NCI-H446 (cell line): ENCODE measurements at places on chromosomes 12 and 14.

DNA sequence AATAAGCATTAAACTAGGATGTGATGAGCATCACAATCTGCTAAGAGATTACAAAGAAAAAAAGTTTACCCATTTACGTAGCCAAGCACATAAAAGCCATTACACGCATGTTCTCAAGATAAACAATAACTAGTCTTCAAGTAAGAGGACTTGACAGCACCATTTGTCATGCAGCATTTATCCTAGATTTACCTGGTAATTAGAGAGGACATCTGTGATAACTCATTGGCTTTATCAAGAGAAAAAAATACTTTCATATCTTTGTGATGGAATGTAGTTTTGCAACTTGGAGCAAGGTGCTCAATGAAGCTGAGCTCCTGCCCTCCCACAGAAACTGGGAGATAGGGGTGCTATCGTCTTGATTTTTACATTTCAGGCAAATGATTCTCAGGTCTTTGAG lies 1023.7 kb downstream of the FSCB start:
- DNase-seq, result no peak

DNA sequence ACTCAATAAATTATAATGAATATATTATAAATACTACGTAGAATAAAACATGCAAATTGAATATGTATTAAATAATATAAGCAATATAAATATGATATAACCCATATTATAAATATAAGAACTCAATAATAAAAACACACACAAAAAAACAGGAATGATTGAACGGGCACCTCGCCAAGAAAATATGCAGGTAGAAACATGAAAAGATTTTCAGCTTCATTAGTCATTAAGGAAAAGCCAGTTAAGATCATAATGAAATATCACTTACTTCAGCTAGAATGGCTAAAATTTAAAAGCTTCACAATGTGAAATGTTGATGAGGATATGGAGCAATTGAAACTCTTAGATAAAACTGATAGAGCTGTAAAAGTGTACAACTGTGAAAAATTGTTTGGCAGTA lies 17.8 kb upstream of the SEL1L start:
- DNase-seq, result no peak

DNA sequence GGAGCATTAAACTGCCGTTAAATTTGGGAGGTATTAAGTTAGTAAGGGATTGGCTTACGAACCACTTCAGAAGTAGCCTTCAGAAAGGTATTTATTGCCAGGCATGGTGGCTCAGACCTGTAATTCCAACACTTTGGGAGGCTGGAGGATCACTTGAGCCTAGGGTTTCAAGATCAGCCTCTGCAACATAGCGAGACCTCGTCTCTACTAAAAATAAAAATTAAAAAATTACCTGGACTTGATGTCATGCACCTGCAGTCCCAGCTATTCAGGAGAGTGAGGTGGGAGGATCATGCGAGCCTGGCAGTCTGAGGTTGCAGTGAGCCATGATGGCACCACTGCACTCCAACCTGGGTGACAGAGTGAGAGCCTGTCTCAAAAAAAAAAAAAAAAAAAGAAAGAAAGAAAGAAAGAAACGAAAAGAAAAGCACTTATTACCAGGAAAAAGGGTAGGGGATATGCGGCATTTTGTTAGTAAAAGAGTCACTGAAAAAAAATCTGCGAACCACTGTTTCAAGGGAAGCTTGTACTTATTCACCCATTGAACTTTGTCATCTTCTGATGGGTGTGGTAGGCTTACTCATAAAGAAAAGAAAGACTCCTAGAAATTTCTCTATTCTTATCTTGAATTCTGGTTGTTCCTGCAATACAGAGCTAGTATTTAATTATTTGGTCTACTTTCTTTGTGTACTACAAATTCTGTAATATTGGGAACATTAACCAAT lies 33.6 kb upstream of the PLEKHA5 start:
- DNase-seq, result no peak

GRCh38 chr14:100735271-100735670 lies 8.6 kb downstream of the DLK1 start:
- DNase-seq, result no peak

GRCh38 chr12:53652366-53652765 lies 23.5 kb downstream of the ATP5MC2 start:
- DNase-seq, result no peak

DNA sequence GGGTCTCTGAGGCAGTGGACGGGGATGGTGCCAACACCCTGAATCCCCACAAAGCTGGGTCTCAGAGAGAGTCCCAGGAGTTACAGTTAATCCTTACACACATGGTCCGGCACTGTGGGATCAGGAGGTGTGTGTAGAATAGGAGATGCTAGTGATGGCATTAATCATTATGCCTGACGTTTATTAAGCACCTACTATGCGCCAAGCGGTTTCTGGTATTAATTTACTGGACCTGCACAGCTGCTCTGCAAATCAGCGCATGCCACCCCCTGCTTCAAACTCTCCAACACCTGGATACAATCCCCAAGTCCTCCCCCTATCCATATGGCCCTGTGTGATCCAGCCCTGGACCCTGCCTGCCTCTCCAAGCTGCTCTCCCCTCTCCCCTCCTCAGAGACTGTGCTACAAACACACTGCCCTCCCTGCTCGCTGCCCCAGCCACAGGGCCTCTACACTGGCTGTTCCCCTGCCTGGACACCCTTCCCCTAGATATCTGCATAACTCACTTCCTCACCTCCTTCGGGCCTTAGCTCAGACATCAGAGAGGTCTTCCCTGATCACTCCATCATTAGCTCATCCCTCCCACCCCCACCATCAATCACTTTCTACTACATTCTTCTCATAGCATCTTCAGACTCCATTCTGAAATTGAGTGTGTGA lies 86.0 kb downstream of the RFLNA start:
- no peak for DNase-seq
